Suprapubic skin (tissue), 4 donors: ENCODE measurements at places on chromosomes 3 and 15. TPM values are rescaled to one million over a fixed set of nuclear protein-coding genes. Genes with fewer than 3 reads are reported as not detected.

GRCh38 chr15:33150971-33151370 is 43.5 kb downstream of the FMN1 start:
- H3K27ac ChIP-seq = no peak overlapping the region
- DNase-seq = no peak
- peak overlapping the region; percentile 29 for H3K4me3 ChIP-seq
- peaks cover 11% of the 10 kb centered on the region for H3K4me1 ChIP-seq
- no peaks in the 10 kb centered on the region for H3K36me3 ChIP-seq

DNA sequence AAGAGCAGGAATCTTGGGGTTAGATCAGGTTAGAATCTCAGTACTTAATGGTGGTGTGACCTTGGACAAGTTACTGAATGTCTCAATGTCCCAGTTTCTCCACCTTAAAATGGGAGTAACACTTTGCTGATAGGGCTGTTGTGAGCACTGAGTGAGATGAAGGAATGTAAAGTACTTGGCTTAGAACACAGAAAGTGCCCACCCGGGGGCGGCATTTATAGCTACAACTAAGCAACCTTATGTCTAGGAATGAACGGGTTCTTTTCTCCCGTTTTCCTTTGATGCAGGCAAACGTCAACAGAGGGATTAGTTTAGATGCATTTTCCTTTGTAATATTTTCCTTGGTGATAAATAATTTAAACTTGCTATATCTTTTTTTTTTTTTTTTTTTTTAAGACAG is 176.6 kb downstream of the USP13 start:
- H3K4me3 ChIP-seq = no peak overlapping the region
- DNase-seq = no peak
- H3K27me3 ChIP-seq = no peaks in the 10 kb centered on the region
- no peaks in the 10 kb centered on the region for H3K36me3 ChIP-seq
- no peak overlapping the region for H3K27ac ChIP-seq

DNA sequence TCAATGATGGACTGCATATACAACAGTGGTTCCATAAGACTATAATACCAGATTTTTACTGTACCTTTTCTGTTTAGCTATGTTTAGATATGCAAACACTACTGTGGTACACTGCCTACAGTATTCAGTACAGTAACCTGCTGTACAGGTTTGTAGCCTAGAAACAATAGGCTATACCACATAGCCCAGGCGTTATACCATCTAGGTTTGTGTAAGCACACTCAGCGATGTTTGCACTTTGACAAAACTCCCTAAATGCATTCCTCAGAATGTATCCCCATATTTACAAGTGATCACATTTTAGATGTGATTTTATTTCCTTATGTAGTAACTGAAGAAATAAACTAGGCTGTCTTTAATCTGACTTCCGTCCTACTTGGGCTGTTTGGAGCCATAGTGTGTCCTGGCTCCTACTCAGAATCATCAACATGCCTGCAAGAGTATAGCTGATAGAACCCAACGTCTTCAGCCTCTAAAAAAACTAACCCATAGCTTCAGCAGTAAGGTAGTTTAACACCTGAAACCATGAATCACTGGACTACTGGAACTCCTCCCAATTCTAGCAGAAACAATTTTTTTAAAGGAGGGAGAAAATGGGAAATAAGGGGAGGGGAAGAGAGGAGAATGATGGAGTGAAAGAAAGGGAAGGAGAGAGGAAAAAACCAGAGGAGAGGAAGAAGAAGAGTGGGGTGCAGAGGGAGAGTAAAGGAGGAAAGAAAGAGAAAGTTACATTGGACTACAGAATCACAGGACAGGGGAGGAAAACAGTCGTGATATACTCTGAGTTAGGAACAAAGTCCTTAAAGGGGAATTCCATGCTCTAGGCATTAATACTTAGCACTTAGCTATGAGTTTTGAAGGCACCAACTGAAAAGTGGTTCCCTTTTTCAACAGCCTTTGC is 67.7 kb upstream of the PLXND1 start:
- H3K4me3 ChIP-seq = no peak overlapping the region
- peaks cover 13% of the 10 kb centered on the region for H3K36me3 ChIP-seq
- no peak overlapping the region for H3K27ac ChIP-seq
- peaks cover 12% of the 10 kb centered on the region for H3K4me1 ChIP-seq
- no peaks in the 10 kb centered on the region for H3K27me3 ChIP-seq

DNA sequence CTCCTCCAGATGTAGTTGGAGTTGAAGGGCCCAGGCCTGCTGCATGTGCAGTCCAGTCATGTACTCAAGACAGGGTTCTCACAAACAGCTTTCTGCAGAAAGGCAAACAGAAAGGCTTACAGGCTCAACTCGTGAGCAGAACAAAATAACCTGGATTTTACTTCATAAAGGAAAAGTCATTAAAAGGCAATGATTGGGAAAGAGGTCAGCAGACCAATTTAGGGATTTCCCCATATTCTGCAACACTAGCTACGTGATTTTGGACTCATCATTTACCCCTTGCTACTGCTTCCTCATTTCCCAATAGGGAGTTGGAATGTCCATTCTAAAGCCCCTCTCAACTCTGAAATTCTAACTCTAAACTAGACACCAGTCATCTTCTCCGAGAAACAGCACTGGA is 18.1 kb downstream of the METTL6 start:
- H3K27me3 ChIP-seq = no peaks in the 10 kb centered on the region
- DNase-seq = no peak
- H3K4me1 ChIP-seq = peaks cover 6% of the 10 kb centered on the region
- no peak overlapping the region for H3K27ac ChIP-seq
- peaks cover 27% of the 10 kb centered on the region for H3K36me3 ChIP-seq

DNA sequence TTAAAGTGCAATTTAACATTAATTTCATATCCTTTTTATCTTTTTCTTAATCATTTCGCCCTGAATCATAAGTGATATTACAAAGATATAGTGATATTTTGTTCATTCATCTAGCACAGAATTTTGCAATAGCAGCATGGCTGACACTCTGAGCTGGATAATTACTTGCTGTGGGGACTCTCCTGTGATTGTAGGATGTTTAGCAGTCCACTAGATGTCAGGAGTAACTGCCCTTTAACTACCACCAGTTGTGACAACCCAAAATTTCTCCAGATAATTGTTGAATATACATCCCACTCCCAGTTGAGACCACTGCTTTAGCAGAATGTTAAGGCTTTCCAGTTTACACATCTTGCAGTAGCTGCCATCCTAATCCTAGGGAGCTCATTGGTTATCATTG is 196.8 kb upstream of the MBNL1 start:
- H3K4me3 ChIP-seq = no peak overlapping the region
- no peak overlapping the region for H3K27ac ChIP-seq
- no peaks in the 10 kb centered on the region for H3K36me3 ChIP-seq
- no peak for DNase-seq
- H3K27me3 ChIP-seq = no peaks in the 10 kb centered on the region
- no peaks in the 10 kb centered on the region for H3K4me1 ChIP-seq

- H3K36me3 ChIP-seq = no peaks in the 10 kb centered on the region
- no peaks in the 10 kb centered on the region for H3K27me3 ChIP-seq
- peaks cover 69% of the 10 kb centered on the region for H3K4me1 ChIP-seq
- H3K27ac ChIP-seq = no peak overlapping the region
- DNase-seq = no peak
- no peak overlapping the region for H3K4me3 ChIP-seq
Observed at GRCh38 chr15:63196842-63197241, 7.4 kb downstream of the RAB8B start.

DNA sequence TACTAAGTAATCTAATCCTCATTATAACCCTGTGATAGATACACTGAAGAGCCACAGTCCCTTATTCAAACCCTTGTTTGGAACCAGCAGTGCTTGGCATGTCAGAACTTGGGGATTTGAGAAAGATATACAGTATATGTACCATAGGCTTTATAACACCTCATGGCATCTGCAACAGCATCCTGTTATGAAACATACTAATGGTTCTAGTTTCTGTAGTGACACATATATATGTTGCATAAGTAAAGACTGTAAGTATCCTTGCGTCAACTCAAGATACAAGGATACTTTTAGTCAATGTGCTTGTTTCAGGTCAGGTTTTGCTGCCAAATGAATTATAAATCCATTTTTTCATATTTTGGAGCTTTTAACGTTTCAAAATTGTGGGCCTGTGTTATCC is 58.5 kb downstream of the CCNL1 start:
- H3K4me1 ChIP-seq = peaks cover 22% of the 10 kb centered on the region
- no peak for DNase-seq
- H3K4me3 ChIP-seq = no peak overlapping the region

The MKRN3 gene
- total RNA-seq = 1.2 TPM

DNA sequence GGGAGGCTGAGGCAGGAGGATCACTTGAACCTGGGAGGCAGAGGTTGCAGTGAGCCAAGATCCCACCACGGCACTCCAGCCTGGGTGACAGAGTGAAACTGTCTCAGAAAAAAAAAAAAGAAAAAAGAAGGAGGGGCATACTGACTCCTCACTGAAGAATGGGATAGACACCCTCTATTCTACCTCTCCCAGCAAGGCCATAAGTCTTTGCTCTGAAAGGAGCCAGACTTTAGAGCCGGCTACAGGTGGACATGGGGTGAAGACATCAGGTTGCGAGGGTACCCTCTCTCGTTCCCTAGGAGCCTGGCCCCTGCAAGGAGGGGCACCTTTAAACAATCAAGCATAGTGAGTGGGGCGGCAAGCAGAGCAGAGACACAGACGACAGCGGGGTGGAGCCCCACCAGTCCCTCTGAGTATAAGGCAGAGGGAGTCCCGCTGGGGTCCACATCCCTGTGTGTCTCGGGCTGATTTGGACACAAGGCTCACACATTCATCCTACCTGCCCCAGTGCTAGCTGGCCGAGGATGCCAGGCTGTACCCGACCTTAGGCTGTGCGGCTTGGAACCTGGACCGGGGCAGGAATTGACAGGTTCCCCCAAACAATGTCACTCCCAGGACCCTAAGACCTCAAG is 1.1 kb downstream of the GRAMD2A start:
- H3K4me3 ChIP-seq = peak overlapping the region; percentile 59
- H3K27ac ChIP-seq = no peak overlapping the region
- no peaks in the 10 kb centered on the region for H3K27me3 ChIP-seq
- peaks cover 27% of the 10 kb centered on the region for H3K4me1 ChIP-seq
- H3K36me3 ChIP-seq = peaks cover 30% of the 10 kb centered on the region
- DNase-seq = no peak

GRCh38 chr3:73098026-73098425 is 36.6 kb downstream of the EBLN2 start:
- H3K4me1 ChIP-seq = peaks cover 8% of the 10 kb centered on the region
- H3K36me3 ChIP-seq = no peaks in the 10 kb centered on the region
- H3K4me3 ChIP-seq = no peak overlapping the region
- DNase-seq = no peak
- no peak overlapping the region for H3K27ac ChIP-seq
- H3K27me3 ChIP-seq = no peaks in the 10 kb centered on the region
